ENCODE measurements at places on chromosomes 1 and 21.
A peak's percentile ranks its signal among the peaks of the same experiment; 100 is the strongest.

- no peak for DNase-seq
Observed at GRCh38 chr1:31153423-31153822, 86.3 kb downstream of the NKAIN1 start.

DNA sequence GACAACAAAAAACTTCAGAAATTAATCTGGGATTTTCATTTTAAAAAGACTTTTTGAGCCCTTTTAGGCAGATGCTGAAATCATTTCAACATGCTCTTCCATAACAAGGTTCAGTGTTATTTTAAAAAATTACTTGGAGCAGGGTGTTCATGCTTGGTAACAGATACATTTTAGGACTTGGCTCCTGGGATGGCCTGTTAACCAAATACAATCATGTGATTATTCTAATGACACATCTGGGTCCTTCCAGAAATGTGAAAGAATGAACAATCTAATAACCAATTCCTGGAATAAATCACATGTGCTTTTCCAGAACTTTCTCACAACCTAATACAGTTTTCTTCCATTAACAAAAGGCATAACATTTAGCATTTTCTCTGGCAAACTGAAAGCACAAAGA lies 379.8 kb upstream of the RUNX1 start:
- no peak for DNase-seq

- DNase-seq, result no peak
Observed at GRCh38 chr1:184701816-184702215, 52.8 kb downstream of the EDEM3 start.

DNA sequence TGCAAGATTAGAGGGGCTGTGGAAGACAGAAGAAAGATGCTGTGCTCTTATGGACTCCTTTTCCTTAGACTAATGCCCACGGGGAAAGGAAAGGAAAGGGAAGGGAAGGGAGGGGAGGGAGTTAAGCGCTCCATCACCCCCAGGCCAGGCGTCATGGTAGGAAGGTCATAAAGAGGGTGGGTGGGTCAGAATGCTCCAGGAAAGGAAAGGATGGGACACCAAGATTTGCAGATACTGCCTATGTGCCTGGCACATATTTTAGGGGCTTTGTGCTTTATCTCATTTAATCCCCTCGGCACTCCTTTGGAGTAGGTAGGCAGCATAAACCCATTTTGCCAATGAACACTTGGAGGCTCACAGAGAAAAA lies 41.4 kb downstream of the MAB21L3 start:
- DNase-seq, result no peak

- DNase-seq, result no peak
Observed at GRCh38 chr1:78096017-78096416, 50.3 kb downstream of the GIPC2 start.

GRCh38 chr1:38565020-38565491 lies 294.5 kb downstream of the RRAGC start:
- no peak for DNase-seq

DNA sequence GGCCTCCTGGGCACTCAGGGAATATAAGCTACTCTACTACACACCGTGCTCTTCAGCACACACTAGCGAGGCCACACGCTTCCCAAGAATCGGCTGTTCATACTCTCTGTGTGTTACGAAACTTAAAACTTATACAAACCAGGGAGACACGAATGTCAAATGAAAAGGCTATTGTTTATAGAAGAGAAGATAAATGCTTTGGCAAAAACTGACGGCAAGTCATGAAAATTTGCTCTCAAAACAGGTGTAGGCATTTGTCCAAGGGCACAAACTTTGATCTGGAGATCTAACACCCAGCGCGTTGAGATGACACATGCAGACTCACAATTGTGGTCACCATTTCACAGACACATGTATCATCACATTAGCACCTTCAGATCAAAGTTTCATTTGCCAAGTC lies 46.1 kb downstream of the USP48 start:
- DNase-seq, result no peak

DNA sequence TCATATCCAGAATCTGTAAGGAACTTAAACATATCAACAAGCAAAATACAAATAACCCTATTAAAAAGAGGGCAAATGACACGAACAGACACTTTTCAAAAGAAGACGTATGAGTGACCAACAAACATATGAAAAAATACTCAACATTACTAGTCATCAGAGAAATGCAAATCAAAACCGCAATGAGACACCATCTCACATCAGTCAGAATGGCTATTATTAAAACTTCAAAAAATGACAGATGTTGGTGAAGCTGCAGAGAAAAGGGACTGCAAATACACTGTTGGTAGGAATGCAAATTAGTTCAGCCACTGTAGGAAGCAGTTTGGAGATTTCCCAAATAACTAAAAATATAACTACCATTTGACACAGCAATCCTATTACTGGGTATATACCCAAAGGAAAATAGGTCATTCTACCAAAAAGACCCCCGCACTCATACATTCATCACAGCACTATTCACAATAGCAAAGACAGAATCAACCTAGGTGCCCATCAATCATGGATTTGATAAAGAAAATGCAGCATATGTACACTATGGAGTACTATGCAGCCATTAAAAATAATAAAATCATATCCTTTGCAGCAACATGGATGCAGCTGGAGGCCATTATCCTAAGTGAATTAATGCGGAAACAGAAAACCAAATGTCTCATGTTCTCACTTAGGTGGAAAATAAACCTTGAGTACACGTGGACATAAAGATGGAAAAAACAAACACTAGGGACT lies 230.1 kb upstream of the RAB4A start:
- DNase-seq, result no peak

- no peak for DNase-seq
Observed at GRCh38 chr1:177505905-177506590, 335.3 kb downstream of the BRINP2 start.

GRCh38 chr1:88276163-88276562 lies 407.9 kb upstream of the PKN2 start:
- DNase-seq, result no peak

DNA sequence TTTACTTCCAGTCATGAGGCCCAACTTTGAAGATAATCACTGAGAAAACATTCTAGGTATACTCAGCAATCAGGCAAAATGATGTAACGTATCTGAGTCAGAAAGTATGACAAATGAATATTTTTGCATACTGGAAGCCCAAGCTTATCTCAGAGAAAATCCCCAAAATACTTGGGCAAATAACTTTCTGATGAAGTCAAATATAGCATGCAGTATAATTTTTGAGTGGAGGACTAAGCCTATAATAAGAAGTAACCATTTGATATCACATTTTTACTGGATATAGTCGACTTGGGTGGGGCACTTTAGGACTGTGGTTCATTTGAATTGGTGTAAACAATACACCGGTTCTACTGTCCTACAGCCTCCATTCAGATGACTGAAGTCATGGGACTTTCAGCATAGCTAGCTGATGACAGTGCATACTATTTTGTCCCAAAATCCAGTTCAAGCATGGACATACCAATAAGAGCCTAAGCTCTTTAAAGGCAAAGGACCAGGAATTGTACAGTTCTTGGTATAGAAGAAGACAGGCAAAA lies 2.3 kb upstream of the GADD45A start:
- DNase-seq, result peak; percentile 84

- no peak for DNase-seq
Observed at GRCh38 chr1:165899461-165899941, 72.1 kb downstream of the UCK2 start.

DNA sequence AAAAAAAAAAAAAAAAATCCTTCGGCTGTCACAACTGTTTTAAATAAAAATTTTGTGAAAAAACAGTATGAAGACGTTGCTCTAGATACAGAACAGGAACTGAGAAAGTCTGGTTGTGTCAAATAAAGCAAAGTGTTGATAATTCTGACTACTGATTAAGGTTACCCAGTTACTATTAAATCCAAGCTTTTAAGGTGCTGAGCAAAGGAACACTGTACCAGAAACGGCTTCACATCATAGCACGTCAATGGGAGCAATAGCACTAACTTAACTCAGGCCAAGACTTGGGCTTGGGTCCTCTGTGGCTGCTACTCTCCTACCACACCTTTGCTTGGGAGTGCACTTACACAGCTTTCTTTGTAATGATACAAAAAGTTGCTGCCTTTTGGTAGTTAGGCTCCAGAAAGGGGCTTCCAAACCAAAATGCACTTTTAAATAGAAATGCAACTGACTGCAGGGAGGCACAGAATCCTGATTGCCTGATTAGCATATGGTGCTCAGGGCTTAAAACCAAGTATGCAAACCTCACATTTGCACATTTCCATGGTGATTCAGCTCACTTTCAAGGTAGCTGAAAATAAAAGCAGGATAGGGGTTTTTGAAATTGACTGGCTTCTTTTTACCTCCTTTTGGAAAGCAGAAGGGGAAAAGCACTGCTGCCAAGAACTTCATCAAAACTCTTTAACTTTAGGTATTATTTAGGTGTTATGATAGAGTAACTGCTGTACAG lies 6.3 kb downstream of the MCL1 start:
- no peak for DNase-seq

- peak; percentile 5 for DNase-seq
Observed at GRCh38 chr1:38451541-38451993, 405.0 kb upstream of the POU3F1 start.

- no peak for DNase-seq
Observed at GRCh38 chr1:72007312-72007711, 275.0 kb downstream of the NEGR1 start.

- DNase-seq, result no peak
Observed at GRCh38 chr1:171032822-171033702, 57.6 kb upstream of the FMO3 start.

DNA sequence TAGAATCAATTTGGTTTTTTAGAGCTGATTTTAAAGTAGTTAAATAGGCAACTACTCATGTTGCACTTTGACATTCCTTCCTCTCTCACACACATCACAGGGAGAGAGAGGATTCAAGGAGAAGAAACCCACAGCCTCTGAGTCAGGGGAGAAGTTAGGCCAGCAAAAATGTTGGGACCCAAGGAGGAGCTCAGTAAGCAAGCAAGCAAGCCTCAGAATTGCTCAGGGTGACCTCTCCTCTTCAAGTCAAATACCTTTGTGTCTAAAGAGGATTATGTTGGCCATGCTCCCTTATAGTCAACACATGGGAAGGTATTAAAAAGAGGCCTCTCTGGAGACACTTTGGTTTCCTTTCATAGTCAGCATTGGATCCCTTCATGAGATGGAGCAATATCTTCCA lies 80.5 kb upstream of the WARS2 start:
- DNase-seq, result peak; percentile 56

- DNase-seq, result no peak
Observed at GRCh38 chr1:44050261-44050660, 19.0 kb upstream of the SLC6A9 start.

GRCh38 chr21:40847951-40848350 lies 993 bp upstream of the DSCAM start:
- no peak for DNase-seq

GRCh38 chr1:167717351-167717750 lies 4.4 kb upstream of the MPZL1 start:
- DNase-seq, result no peak

GRCh38 chr1:66168467-66168887 lies 365.5 kb upstream of the SGIP1 start:
- DNase-seq, result peak; percentile 38

DNA sequence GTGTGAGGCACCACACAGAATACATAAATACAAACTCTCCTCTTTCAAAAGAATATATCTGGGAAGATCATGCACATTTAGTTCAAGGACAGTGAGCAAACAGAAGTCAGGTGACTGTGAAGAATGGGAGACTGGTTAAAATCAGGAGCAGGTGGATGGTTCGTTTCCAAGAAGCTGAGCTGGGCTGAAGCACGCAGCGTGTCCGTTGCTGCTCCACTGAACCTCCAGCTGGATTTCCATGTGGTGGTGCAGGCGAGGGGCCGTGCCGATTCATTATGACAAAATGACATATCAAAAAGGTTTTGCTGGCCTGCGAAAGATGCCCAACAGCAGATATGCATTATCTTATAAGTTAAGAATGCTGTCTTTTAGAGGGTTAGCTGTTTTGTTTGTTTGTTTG lies 66.0 kb downstream of the OLIG1 start:
- DNase-seq, result no peak

- no peak for DNase-seq
Observed at GRCh38 chr1:8495928-8496401, 178.1 kb downstream of the SLC45A1 start.

GRCh38 chr1:160062230-160062532 lies 7.8 kb downstream of the KCNJ10 start:
- DNase-seq, result no peak

- DNase-seq, result no peak
Observed at GRCh38 chr1:187053876-187054275, 225.1 kb downstream of the PLA2G4A start.

DNA sequence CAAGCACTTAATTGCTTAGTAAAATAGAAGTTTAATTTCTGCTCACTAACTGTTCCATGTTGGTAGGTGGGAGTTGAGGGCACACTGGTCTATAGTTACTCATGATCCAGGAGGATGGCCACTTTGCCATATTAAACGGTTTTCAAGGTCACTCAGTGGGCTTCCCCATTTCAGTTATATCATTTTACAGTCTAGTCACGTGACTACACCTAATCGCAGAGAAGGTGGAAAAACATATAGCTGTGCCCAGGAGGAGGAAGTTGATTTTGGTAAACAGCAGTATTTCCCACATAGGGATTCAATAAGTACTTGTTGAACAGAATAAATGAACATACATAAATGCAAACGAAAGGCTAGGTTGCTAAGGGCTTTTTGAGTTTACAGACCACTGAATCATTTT lies 541.1 kb upstream of the CAMK1G start:
- DNase-seq, result no peak

GRCh38 chr1:229022595-229023333 lies 248.1 kb upstream of the RAB4A start:
- no peak for DNase-seq

GRCh38 chr1:111756124-111756513 lies 418 bp downstream of the DDX20 start:
- no peak for DNase-seq

- DNase-seq, result no peak
Observed at GRCh38 chr1:115620453-115620852, 21.3 kb upstream of the VANGL1 start.

DNA sequence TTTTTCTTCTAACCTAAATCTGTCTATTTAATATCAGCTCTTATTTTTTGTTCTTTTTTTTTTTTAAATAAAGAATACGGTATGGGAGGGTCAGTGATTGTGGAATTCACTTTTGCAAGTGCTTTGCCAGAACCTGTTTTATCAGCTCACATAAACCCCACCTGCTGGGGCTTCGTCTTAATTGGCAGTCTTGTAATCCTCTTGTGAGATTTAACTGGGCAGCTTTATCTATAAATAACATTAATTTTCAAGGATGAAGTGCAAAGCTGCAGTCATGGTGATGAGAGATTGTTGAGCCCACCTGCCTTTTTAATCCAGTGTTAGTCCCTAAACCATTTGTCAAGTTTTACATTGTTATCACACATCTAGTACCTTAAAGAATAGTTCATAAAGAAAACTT lies 18.2 kb upstream of the PDC start:
- no peak for DNase-seq

All from GM04503 (cell line).